DMS153 (cell line): ENCODE measurements at places on chromosomes 1 and 21.

- DNase-seq: no peak
These were observed 610 bp downstream of the SCYL3 start for GRCh38 chr1:169892927-169893644.

DNA sequence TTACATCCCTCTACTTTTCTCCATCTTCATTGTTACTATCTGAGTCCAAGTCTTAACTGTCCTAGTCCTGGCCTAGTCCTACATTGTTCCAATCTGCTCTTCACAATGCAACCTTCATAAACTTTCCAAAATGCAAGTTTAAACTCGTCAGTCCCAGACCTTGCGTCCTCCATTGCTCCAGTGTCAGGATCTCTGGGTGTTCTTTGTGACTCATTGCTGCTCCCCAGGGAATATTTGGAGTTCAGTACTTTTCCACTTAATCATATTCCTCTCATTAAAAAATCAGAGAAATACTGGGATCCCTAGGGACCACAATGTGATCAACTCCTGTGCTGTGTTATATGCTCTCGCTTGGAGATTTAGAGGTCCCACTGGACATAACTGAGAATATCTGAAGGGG lies 18.0 kb upstream of the KPRP start:
- DNase-seq: no peak

DNA sequence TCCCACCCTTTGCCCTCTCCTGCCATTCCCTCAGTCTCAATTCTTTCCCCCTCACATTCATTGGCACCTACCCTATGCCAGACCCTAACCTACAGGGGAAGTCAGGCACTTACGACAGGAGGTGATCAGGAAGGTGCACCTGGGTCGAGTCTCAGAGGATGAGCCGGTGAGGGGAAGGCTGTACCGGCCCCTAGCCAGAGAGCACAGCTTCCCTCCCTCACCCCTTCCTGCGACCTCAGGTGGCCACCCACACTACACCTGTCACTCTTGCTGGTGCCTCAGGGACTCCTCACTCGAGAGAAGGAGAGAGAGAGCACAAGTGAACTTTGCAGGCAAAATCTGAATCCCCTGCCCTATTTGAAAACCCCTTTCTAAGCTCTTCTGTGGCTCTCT lies 1.7 kb upstream of the MYOM3 start:
- no peak for DNase-seq

- DNase-seq: no peak
These were observed 16.3 kb downstream of the CCDC17 start for GRCh38 chr1:45607404-45608074.
